Amygdala (tissue), 56 donors: ENCODE measurements at places on chromosomes 12 and 14.

- no peak for DNase-seq
Measured at GRCh38 chr14:79571366-79571765, 639.9 kb downstream of the DIO2 start.

DNA sequence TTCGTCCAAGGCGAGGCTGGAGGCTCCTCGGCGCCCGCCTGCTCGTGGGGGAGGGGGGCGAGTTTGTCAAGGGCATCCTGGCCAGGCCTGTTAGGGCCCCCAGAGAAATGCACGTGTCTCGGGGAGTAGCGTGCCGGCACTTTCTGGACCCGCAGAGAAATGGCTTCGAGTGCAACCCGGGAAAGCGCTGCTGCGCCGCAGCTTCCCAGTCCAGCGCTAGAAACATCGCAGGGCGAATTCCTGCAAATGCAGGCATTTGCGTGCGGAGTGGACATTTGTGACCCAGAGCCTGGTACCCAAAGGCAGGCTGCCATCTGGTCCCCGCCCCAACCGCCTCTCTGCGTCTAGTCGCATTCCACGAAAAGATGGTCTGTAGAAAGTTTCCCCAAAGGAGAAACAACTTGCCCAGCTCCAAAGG lies 756 bp downstream of the LGR5 start:
- DNase-seq = peak; percentile 50

GRCh38 chr14:33737446-33737845 lies 213.4 kb downstream of the EGLN3 start:
- no peak for DNase-seq

- DNase-seq = no peak
Measured at GRCh38 chr12:50066402-50066801, 9.0 kb downstream of the ASIC1 start.

DNA sequence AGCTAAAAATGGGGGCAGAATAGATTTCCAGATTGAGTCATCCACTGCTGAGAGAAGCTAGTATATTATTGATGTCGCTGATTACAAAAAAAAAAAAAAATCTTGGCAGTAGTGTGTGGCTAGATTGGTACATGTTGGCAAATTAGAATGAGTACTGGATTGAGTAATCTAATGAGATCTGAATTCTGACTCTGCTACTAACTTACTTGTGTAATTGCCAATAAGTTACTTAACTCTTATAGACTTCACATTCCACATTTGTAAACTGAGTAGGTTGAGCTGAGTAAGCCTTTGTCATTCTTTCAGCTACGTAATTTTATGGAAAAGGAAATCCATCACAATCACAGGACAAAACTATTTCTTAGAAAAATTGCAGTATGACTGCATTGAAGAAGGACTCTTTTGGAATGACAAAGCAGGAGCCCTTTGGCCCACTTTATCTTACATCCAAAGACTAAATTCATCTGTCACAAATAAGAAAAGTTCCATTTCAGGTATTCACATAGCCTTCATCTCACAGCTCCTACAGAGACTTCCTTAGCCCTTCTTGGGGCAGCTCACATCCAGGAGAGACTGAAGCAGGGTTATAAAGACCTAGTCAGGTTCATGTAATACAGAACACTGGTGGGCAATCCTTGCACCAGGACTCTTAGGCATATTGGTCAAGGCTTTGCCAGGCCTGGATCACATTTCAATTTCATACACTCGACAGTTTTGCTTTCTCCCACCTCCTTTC lies 197.3 kb upstream of the CPNE8 start:
- no peak for DNase-seq

- DNase-seq = no peak
Measured at GRCh38 chr14:69090187-69090789, 62.6 kb downstream of the DCAF5 start.

- DNase-seq = no peak
Measured at GRCh38 chr12:110039085-110039807, 9.1 kb downstream of the C12orf76 start.

GRCh38 chr14:65054471-65055085 lies 47.7 kb downstream of the MAX start:
- no peak for DNase-seq

DNA sequence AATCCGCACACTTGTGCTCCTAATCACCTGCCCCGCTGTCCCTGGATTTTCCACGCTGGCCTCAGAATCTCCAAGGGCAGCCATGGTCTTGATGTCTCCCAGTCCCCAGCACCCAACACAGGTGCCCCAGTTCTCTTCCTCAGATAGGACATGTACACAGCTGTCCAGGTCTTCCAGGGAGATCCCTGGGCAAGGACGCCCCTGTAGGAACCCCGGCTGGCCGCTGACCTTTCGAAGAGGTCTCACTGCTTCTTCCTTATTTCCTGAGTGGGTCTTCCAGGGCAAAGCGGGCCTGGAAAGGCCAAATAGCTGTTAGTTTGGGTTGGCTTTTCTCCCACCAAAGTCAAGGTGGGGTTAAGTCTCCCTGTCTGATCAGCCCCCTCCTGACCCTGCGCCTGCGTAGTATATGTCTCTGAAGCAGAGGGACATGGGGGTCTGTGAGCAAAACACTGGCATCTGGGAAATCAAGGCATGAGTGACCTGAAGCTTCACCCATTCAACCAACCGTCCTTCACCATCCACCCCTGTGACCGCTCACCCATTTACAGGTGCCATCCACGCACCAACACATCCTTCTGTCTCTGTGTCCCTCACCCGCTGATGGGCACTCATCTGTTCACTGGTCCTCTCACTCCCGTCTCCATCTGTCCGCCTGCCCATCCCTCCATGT lies 4.6 kb downstream of the BEGAIN start:
- DNase-seq = no peak

GRCh38 chr14:96121660-96122395 lies 82.7 kb downstream of the C14orf132 start:
- DNase-seq = no peak

- no peak for DNase-seq
Measured at GRCh38 chr14:50031602-50032313, 84.6 kb downstream of the VCPKMT start.

- DNase-seq = no peak
Measured at GRCh38 chr14:33030386-33030785, 91.7 kb downstream of the NPAS3 start.

- no peak for DNase-seq
Measured at GRCh38 chr14:44609876-44610510, 102.9 kb upstream of the FSCB start.

DNA sequence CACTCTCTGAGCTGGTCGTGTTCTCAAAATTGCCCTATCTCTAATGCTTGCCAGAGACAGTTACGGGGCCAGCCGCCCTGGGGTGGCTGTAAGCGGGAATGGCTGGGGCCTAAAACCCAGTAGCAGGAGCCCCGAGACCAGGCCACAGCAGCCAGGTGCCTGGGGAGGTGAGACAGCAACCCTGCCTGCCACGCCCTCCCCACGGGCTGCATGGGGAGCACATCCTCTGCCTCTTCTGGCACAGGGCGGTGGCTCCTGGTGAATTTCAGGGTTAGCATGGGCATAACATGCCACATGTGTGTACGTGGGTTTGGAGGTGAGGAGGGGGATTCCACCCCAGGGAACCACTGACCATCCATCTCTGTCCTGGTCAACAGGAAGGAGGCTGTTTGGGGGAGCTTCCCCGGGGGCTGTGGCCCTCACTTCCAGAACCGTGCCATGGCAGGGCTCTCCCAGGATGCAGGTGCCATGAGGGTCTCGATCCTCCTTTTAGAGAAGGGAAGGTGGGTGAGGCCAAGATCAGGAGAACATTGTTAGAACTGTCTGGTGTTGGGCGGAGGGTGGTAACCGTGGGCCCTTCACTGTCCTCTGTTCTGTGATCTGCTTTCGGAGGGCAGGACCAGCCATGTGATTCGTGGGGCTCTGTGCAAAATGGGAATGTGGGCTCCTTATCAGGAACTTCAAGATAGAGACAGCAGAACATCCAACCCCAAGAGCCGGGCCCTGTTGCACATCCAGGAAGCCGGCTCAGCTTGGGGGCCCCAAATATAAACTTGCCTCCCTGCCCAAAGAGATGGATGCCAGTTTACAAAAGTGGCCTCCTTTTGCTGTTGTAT lies 312.2 kb upstream of the DIO3 start:
- no peak for DNase-seq

- no peak for DNase-seq
Measured at GRCh38 chr14:80718940-80719339, 222.6 kb downstream of the CEP128 start.

- DNase-seq = no peak
Measured at GRCh38 chr12:127722611-127723010, 544.4 kb upstream of the TMEM132C start.

DNA sequence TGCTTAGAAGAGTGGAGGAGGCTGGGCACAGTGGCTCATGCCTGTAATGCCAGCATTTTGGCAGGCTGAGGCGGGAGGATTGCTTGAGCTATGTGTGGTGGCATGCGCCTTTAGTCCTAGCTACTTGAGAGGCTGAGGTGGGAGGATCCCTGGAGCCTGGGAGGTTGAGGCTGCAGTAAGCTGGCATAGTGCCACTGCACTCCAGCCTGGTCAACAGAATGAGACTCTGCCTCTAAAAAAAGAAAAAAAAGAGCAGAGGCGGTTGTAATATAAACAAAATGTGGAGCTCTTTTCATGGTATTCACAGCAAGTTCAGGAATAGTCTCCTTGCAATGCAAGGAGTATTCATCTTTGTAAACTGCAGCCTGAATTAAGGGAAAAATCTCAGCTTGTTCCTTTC lies 27.2 kb downstream of the ARID2 start:
- DNase-seq = no peak

DNA sequence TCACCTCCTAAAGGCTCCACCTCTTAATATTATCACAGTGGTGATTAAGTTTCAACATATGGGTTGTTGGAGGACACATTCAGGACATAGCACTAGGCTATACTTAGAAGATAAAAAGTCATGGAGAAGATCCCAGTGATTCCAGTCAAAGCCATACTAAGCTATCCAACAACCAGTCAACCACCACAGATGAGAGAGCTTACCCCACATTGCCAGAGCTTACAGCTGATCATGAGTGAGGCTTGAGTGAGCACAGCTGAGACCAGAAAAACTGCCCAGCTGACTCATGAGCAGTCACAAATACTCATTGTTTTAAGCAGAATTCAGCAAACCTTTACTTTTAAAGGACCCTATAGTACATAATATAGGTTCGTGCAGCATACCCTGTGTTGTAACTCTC lies 85.1 kb downstream of the DRAM1 start:
- no peak for DNase-seq

GRCh38 chr14:74242021-74242779 lies 3.0 kb downstream of the VSX2 start:
- no peak for DNase-seq

- DNase-seq = no peak
Measured at GRCh38 chr12:3964439-3964838, 91.2 kb upstream of the PARP11 start.

DNA sequence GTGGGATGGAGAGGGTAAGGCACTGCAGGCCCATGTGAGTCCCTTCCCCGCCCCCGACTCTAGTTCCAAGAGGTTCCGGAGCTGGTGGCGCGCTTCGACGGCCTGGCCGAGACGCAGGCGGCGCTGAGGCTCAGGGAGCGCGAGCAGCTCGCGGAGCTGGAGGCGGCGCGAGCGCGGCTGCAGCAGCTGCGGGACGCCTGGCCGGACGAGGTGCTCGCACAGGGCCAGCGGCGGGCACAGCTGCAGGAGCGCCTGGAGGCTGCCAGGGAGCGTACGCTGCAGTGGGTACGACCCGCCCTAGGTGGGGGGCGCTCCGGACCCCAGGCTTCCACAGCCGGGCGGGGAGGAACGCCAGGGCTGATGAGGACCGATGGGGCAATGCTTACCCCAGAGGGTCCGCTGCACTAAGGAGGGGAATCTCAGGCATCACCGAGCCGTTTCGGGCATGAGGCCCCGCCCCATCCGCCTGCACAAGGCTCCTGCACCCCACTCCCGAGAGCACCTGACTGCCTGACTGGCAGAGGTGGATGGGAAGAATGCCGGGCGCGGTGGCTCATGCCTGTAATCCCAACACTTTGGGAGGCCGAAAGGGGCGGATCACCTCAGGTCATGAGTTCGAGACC lies 4.9 kb downstream of the CFAP73 start:
- DNase-seq = no peak

- DNase-seq = no peak
Measured at GRCh38 chr12:70828351-70828750, 92.2 kb downstream of the PTPRR start.
